ENCODE measurements at places on chromosomes 11 and 22. TPM values are rescaled to one million over a fixed set of nuclear protein-coding genes. Genes with fewer than 3 reads are reported as not detected.
A peak's percentile ranks its signal among the peaks of the same experiment; 100 is the strongest.

Gene PNPLA5
- total RNA-seq, result not detected

Gene AMOTL1
- 54.3 TPM for total RNA-seq

DNA sequence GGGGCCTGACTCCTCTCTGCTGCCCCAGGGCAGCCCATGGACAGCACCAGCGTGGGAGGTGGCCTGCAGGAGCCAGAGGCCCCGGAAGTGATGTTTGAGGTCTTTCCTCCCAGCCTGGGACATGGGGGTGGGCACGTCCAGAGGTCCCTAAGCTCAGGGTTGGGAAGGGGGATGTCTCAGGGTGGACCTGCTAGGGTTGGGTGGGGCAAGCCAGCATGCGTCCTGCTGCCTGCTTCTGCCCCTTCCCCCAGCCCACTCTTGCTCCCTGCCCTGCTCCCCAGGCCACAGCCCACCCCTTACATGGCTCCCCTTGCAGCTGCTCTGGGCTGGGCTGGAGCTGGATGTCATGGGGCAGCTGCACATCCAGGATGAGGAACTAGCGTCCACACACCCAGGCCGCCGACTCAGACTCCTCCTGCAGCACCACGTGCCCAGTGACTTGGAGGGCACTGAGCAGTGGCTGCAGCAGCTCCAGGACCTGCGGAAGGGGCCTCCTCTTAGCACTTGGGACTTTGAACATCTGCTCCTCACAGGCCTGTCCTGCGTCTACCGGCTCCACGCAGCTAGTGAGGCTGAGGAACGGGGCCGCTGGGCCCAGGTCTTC lies 1.3 kb downstream of the FAM180B start:
- DNase-seq, result peak; percentile 38

GRCh38 chr11:129611661-129612446 lies 203.8 kb upstream of the TMEM45B start:
- no peak for DNase-seq

GRCh38 chr11:64865286-64866172 lies 12.9 kb downstream of the EHD1 start:
- DNase-seq, result no peak

GRCh38 chr11:73201888-73202780 lies 15.9 kb upstream of the P2RY2 start:
- no peak for DNase-seq

GRCh38 chr22:24500277-24500820 lies 5.2 kb downstream of the UPB1 start:
- peak; percentile 78 for DNase-seq
